ENCODE measurements at places on chromosomes 5 and 9. TPM values are rescaled to one million over a fixed set of nuclear protein-coding genes. Genes with fewer than 3 reads are reported as not detected.

GRCh38 chr5:139120521-139120920 is 77.6 kb downstream of the SIL1 start:
- H3K4me1 ChIP-seq: no peaks in the 10 kb centered on the region
- H3K27ac ChIP-seq: no peak overlapping the region
- H3K27me3 ChIP-seq: no peaks in the 10 kb centered on the region
- no peak for DNase-seq
- H3K36me3 ChIP-seq: peaks cover 4% of the 10 kb centered on the region

The PKD2L2 gene
- not detected for total RNA-seq

DNA sequence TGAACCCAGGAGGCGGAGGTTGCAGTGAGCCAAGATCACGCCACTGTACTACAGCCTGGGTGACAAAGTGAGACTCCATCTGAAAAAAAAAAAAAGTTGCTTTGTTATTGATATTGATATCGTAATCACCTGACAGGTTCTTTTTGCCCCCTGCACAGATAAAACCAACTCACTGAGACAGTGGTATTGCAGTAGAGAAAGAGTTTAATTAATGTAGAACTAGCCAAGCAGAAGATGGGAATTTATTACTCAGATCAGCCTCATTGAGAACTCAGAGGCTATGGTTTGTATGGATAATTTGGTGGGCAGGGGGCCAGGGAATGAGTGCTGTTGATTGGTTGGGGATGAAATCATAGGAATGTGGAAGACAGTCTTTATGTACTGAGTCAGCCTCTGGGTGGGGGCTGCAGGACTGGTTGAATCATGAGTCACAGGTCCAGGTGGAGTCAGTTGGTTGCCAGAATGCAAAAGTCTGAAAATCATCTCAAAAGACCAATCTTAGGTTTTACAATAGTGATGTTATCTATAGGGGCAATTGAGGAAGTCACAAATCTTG is 35.8 kb upstream of the MEGF10 start:
- H3K27me3 ChIP-seq: no peaks in the 10 kb centered on the region
- H3K4me3 ChIP-seq: no peak overlapping the region
- H3K36me3 ChIP-seq: no peaks in the 10 kb centered on the region
- H3K27ac ChIP-seq: no peak overlapping the region
- DNase-seq: no peak
- H3K4me1 ChIP-seq: no peaks in the 10 kb centered on the region

DNA sequence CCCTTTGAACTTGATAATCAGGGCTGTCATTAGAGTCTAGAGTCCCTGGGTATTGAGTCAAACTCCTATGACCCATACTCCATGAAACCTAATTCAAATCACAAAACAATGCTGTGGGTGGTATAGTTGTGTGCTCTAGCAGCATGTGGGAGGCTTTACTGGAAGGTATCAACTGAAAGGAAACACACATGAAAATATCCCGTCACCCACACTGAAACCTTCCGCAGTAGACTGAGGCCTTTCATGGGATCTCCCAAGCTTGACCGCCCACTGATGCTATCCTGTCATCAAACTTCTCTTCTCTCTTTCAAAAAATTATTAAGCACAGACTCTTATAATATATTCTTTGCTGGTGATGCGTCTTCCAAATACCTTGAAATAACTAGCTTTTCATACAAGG is 569.1 kb upstream of the MEF2C start:
- H3K4me3 ChIP-seq: no peak overlapping the region
- no peaks in the 10 kb centered on the region for H3K4me1 ChIP-seq
- H3K27ac ChIP-seq: no peak overlapping the region
- no peaks in the 10 kb centered on the region for H3K36me3 ChIP-seq
- H3K27me3 ChIP-seq: no peaks in the 10 kb centered on the region

- H3K4me1 ChIP-seq: no peaks in the 10 kb centered on the region
- no peak overlapping the region for H3K4me3 ChIP-seq
- no peak for DNase-seq
These were observed 75.0 kb downstream of the CFAP95 start for GRCh38 chr9:69895659-69896058.

DNA sequence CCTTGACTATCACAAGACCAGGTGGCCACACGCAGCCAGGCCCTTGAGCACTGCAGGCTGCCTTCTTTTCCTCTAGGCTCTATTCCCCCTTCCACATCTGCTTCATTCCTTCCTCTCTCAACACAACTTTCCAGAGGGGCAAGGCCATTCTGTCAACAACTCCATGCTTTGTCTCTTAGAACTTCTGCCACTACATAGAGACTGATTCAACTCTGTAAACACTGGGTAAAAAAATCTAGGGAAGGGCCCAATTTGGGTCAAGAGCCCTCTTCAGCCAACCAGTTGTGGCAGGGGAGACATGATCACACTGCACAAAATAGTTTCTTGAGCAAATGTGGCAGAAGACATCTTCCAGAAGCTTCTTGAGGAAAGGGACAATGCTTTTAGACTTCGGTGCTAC is 55.6 kb downstream of the ATPSCKMT start:
- no peaks in the 10 kb centered on the region for H3K36me3 ChIP-seq
- no peaks in the 10 kb centered on the region for H3K27me3 ChIP-seq
- H3K27ac ChIP-seq: no peak overlapping the region
- H3K4me3 ChIP-seq: no peak overlapping the region
- no peaks in the 10 kb centered on the region for H3K4me1 ChIP-seq

The SIL1 gene
- total RNA-seq: 48.6 TPM

The P4HA2 gene
- total RNA-seq: 32.5 TPM

The NR5A1 gene
- not detected for total RNA-seq

GRCh38 chr5:35979715-35980114 is 11.5 kb downstream of the UGT3A1 start:
- no peaks in the 10 kb centered on the region for H3K27me3 ChIP-seq
- H3K27ac ChIP-seq: no peak overlapping the region
- H3K4me3 ChIP-seq: no peak overlapping the region
- H3K36me3 ChIP-seq: no peaks in the 10 kb centered on the region
- no peaks in the 10 kb centered on the region for H3K4me1 ChIP-seq

- no peak overlapping the region for H3K4me3 ChIP-seq
- H3K4me1 ChIP-seq: no peaks in the 10 kb centered on the region
- H3K27ac ChIP-seq: no peak overlapping the region
- H3K36me3 ChIP-seq: peaks cover 5% of the 10 kb centered on the region
- no peak for DNase-seq
These were observed 79.0 kb downstream of the ZNF462 start for GRCh38 chr9:106941916-106942315.

- DNase-seq: no peak
- no peaks in the 10 kb centered on the region for H3K4me1 ChIP-seq
- no peak overlapping the region for H3K27ac ChIP-seq
- no peak overlapping the region for H3K4me3 ChIP-seq
These were observed 400.2 kb upstream of the IRX4 start for GRCh38 chr5:2282893-2283292.

GRCh38 chr9:105376893-105377292 is 70.9 kb upstream of the FSD1L start:
- H3K4me3 ChIP-seq: no peak overlapping the region
- DNase-seq: no peak
- H3K4me1 ChIP-seq: no peaks in the 10 kb centered on the region
- no peak overlapping the region for H3K27ac ChIP-seq
- no peaks in the 10 kb centered on the region for H3K36me3 ChIP-seq

DNA sequence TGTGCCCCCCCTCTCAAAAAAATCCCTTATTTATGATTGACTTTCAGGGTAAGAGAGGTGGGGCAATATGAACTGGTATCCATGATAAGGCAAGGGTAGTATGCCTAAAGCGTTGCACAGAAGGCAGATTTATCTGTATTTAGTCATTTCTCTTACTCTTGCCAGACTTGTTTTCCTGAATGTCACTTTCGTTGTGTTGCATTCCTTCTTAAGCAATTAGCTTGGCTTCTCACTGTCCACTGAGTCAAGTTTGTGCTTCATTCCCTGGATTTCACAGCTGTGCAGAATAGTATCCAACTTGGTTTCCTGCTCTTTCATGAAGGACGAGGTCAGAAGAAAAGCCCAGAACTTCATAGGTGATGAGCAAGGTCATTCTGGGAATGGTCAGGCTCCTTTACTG is 301.5 kb upstream of the ACTBL2 start:
- H3K4me1 ChIP-seq: no peaks in the 10 kb centered on the region
- no peaks in the 10 kb centered on the region for H3K27me3 ChIP-seq
- no peaks in the 10 kb centered on the region for H3K36me3 ChIP-seq
- H3K27ac ChIP-seq: no peak overlapping the region
- no peak for DNase-seq

- DNase-seq: no peak
- no peaks in the 10 kb centered on the region for H3K27me3 ChIP-seq
- H3K27ac ChIP-seq: no peak overlapping the region
- H3K36me3 ChIP-seq: no peaks in the 10 kb centered on the region
- H3K4me1 ChIP-seq: no peaks in the 10 kb centered on the region
- H3K4me3 ChIP-seq: no peak overlapping the region
These were observed 55.2 kb upstream of the TMEM215 start for GRCh38 chr9:32728181-32728580.

DNA sequence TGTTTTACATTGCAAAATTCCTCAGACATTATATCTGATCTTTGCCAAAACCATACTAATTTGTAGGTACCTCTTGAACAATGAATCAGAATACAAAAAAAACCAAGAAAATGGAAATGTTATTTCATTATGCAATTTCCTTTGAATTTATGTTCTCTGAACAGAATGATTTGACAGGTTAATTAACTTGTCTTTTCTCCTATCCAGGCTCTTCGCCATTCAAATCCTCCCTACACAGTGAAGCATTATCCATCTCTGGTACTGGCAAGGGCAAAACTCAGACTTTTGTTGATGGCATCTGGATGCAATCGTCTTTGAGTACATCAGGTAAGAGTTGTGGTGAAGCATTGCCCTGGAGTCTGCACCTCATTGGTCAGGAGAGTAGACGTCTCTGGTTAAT is 655.7 kb upstream of the ITGA1 start:
- H3K36me3 ChIP-seq: no peaks in the 10 kb centered on the region
- H3K4me1 ChIP-seq: no peaks in the 10 kb centered on the region
- H3K27ac ChIP-seq: no peak overlapping the region
- H3K27me3 ChIP-seq: no peaks in the 10 kb centered on the region
- H3K4me3 ChIP-seq: no peak overlapping the region

DNA sequence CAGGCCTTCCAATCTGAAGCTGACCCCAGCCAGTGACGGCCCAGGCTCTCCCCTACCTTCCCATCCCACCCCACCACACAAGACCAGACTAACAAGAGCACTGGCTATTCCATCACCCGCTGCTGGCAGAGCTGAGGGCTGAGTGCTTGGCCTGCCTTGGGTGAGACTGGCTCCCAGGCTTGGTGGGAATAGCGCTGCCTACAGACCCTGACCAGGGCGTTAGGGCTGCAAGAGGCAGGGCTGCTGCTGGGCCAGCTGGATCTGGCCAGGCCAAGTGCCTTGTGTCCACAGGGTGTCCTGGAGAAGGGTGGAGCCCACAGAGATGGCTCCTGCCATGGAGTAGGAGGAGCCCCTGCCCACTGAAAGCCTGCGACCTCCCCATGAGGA is 31.6 kb upstream of the ANGPTL2 start:
- H3K36me3 ChIP-seq: no peaks in the 10 kb centered on the region
- no peak overlapping the region for H3K4me3 ChIP-seq

DNA sequence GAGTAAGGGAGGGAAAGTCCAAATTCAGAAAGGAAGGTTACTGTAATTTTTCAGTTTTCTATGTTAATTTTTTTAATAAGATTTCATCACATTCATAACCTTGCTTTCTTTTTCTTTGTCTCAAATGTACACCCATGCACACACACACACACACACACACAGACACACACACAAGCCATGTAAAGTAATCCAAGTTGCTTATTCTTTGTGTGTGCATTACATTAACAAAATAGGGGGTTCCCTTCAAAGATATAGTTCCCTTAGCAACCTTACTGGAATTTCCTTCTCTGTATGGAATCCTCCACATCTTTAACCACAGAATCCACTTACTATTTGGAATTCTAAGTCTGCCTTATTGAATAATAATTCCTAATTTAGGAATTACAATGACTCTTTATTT is 32.7 kb downstream of the ZNF366 start:
- no peaks in the 10 kb centered on the region for H3K36me3 ChIP-seq
- H3K4me1 ChIP-seq: no peaks in the 10 kb centered on the region
- H3K4me3 ChIP-seq: no peak overlapping the region

GRCh38 chr9:93676310-93677047 is 100.1 kb downstream of the PHF2 start:
- no peak overlapping the region for H3K27ac ChIP-seq
- no peaks in the 10 kb centered on the region for H3K4me1 ChIP-seq
- peaks cover 8% of the 10 kb centered on the region for H3K36me3 ChIP-seq
- peak; percentile 54 for DNase-seq
- H3K4me3 ChIP-seq: no peak overlapping the region
- H3K27me3 ChIP-seq: no peaks in the 10 kb centered on the region

The CAMK4 gene
- total RNA-seq: 4.7 TPM

DNA sequence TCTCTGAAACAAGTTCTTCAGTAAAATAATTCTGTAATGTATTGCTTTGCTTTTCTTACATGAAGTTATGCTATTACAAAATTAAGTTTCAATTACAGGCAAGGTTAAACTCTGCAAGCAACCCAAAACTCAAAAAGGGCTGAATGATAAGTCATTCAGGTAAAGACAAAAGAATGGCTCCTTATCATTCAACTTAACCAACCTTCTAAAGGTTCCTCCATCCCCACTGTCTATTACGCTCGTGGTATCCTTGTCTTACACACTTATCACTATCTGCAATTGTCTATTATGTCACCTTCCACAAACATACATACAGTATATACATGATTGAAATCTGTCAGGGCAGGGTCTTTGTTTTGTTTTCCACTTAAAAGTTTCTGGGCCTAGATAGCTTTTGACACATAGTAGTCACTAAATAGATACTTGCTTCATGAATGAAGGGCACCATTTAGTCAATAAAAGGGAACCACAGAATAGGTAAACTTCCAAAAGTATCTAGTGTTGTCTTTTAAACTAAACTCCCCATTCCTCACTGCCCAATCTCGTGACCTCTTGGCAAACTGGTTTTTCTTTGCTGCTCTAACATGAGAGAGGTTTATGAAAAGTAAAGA is 6.9 kb downstream of the RPL37 start:
- no peak for DNase-seq
- peaks cover 2% of the 10 kb centered on the region for H3K4me1 ChIP-seq
- H3K36me3 ChIP-seq: peaks cover 28% of the 10 kb centered on the region
- H3K27ac ChIP-seq: no peak overlapping the region

DNA sequence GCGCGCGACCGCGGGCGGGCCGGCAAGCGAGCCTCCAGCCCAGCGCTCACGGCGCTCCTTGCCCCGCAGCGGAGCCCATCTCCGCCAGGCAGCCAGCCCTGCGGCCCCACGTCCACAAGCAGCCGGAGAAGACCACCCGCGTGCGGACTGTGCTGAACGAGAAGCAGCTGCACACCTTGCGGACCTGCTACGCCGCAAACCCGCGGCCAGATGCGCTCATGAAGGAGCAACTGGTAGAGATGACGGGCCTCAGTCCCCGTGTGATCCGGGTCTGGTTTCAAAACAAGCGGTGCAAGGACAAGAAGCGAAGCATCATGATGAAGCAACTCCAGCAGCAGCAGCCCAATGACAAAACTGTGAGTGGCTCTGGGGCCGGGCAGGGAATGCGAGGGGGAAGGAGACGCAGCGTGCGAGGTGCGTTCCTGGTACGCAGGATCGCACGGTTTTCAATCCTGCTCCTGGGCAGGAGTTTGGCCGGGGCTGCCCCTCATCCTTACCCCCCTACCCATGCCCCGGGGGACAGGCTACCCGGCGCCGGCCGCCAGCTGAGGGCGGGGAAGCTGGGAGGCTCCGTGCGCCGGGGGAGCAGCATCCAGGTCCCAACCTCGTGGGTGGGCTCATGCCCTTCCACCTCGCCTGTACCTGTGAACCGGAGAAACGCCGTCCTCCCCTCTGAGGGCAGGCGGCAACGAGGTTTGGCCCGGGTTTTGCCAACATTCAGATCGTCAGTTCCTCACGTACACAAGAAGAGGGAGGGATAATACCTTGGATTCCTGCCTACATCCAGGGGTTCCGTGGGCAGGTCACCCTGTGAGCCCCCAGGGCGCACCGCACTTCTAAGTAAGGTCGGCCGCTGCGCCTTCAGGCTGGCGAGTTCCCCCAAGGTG is 6.6 kb downstream of the ISL1 start:
- peaks cover 6% of the 10 kb centered on the region for H3K4me1 ChIP-seq
- no peak overlapping the region for H3K27ac ChIP-seq
- peak; percentile 45 for DNase-seq
- no peaks in the 10 kb centered on the region for H3K36me3 ChIP-seq
- H3K27me3 ChIP-seq: peaks cover 81% of the 10 kb centered on the region

The PTTG1 gene
- 2.5 TPM for total RNA-seq

Data from kidney (tissue), 22 donors.